ENCODE measurements at places on chromosomes 7 and 10.

GRCh38 chr7:6359021-6359420 lies 86.6 kb upstream of the CYTH3 start:
- no peak for DNase-seq

GRCh38 chr7:123745437-123745836 lies 3.4 kb downstream of the WASL start:
- DNase-seq, result no peak

- DNase-seq, result peak; percentile 39
Observed at GRCh38 chr10:46228563-46229071, 58.2 kb upstream of the ANTXRL start.

GRCh38 chr10:34940436-34940835 lies 125.3 kb upstream of the PARD3 start:
- DNase-seq, result no peak

- no peak for DNase-seq
Observed at GRCh38 chr10:43961523-43962345, 313.1 kb upstream of the ZNF32 start.

DNA sequence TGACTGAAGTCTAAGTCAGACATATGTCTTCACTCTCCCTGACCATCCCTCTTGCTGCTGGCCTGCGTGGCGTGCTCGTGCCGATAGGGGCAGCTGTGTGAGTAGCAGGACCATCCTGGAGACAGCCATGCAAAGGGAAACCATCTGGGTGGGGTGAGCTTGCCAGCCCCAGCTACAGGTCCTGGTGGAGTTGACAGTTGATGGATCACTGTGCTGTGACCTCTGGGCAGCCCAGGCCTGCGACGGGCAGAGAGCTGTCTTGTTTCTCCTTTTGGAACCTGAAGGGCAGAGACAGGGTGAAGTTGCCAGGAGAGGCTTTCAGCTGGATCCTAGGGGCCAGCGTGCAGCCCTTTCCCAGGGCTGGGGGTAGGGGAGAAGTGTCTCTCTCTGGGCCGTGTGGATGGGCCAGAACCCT lies 44.7 kb downstream of the GRK5 start:
- DNase-seq, result no peak

GRCh38 chr7:12322284-12322902 lies 81.3 kb downstream of the VWDE start:
- no peak for DNase-seq

DNA sequence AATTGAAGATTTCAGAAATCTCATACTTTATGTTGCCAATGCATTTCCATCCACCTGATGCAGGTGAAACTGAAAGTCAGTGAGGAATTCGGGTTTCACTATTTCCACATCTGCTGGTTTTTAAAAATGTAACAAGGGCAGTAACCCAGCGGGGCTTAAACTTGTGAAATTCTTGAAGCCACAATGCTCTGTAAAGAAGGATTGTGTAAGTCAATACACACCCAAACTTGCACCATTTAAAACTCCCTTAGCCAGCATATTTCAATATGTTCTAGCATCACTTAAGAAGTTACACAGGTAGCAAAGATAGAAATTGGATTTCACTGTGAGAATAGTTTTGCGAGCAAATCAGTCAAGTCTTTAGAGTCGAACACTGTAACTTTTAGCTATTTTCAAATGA lies 386.1 kb downstream of the PLXDC2 start:
- DNase-seq, result no peak

- no peak for DNase-seq
Observed at GRCh38 chr10:31128536-31128935, 96.9 kb upstream of the ZNF438 start.

GRCh38 chr7:30285067-30285535 lies 704 bp downstream of the ZNRF2 start:
- peak; percentile 1 for DNase-seq

DNA sequence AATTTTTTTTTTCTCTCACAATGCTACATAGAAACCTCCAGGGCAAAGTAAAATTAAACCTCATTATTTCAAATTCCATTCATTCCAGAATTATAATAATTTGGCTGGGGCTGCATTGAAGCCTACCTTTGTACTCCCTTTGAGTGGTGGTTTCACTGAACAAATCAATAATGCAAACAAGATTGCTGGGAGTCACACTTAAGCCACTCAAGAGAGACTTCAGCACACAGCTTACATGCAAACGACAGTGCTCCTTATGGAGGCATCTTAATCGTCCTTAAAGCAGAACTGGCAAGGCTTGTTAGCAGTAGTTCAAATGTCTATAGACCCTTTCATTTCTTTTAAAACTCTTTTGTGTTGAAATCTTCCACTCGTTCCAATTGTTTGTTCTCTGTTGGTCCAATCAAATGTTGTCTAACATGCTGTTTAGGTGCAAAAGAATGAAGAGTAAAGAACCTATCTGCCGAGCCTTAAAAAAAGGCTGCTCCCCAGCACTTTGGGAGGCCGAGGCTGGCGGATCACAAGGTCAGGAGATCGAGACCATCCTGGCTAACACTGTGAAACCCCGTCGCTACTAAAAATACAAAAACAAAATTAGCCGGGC lies 294.9 kb downstream of the FGFR2 start:
- DNase-seq, result no peak

DNA sequence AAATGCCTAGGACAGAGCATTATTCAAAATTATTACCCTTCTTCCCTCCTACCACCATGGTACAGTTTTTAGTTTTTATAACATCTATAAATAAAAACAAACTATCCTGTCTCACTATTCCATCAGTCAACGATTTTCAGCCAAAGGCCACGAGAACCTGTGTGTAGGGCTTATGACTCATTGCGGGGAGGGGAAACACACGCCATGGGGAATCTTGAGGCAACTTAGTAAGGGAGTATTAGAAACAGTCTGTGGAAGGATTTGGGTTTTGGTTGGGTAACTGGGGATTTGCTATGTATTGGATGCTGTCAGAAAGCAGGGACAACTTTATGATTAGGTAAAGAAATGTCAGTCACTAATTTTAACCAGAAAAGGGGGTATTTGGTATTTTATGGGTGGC lies 14.7 kb downstream of the GPR141 start:
- DNase-seq, result no peak

- DNase-seq, result no peak
Observed at GRCh38 chr10:56116684-56117083, 244.4 kb downstream of the ZWINT start.

GRCh38 chr10:87094373-87095235 lies at the start of the genes GLUD1 and SHLD2:
GLUD1 (minus strand) TSS chr10:87094843; CDS start chr10:87094769, 74 bp downstream.
SHLD2 (plus strand) TSS chr10:87095206; CDS start chr10:87151355, 56,149 bp downstream.
- DNase-seq, result peak; percentile 64

- no peak for DNase-seq
Observed at GRCh38 chr7:140223515-140224221, 46.9 kb upstream of the KDM7A start.

GRCh38 chr7:8581842-8582241 lies 148.4 kb downstream of the NXPH1 start:
- no peak for DNase-seq

DNA sequence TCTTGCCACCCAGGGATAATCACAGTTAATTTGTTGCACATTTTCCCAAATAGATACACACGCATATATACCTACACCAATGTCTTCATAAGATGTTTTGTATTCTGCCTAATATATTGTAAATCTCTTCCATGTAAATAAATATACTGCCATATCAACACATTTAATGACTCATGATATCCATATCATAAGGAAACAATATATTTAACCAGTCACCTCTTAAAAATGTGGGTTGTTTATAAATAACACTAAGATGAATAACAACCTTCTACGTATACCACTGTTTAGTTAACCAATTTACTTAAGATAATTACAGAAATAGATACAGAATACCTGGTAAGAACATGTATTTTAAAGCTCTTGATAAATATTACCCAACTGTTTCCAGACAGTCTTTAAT lies 38.2 kb downstream of the ELAPOR2 start:
- no peak for DNase-seq

GRCh38 chr10:114138581-114138980 lies 35.4 kb downstream of the CCDC186 start:
- no peak for DNase-seq

DNA sequence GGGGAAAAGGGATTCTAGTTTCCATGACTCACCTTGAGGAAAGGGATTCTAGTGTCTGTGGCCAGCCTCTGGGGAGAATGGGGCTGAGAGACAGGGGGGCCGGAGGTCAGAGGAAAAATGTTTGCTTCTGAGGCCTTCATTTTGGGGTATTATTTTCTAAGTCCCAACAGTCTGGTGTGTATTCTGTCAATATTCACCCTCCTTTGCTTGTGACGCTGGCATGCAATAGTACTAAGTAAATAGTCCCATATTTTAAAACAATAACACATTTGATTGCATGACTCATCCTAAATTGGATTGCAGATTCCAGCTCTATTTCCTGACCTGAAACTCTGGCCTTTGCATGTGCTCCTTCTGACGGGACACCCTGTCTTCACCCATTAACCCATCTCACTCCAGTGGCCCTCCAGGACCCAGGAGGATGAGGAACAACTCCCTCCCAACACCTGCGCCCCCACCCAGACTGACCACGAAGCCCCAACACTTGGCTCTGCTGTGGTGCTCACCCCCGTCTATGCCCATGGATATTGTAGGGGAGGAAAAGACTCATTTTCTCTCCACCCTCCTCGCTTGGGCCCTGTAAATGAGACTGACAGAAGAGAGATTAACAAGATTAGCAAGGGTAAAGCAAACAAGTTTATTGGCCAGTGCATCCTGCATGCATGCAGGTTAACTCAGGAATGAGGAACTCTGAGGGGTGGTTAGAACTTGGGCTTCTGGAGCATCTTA lies 495.6 kb upstream of the KLF6 start:
- no peak for DNase-seq

DNA sequence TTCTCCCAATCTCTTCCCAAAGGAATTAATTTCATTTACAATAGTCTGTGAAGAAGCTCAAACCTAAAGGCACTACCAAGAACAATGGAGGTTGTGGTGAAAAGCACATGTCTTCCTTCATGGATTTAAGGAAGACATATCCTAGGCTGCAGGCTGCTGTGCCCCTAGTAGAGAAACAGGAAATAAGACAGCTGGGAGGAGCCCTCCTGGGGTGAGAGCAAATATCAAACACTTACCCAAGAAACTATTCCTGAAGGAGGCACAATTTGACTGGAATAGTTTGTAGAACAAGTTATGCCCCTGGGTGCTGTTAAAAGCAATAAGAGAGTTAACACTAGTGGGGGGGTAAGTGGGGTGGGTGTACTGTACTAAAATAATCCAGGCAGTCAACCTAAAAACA lies 30.1 kb downstream of the PDZD8 start:
- no peak for DNase-seq

DNA sequence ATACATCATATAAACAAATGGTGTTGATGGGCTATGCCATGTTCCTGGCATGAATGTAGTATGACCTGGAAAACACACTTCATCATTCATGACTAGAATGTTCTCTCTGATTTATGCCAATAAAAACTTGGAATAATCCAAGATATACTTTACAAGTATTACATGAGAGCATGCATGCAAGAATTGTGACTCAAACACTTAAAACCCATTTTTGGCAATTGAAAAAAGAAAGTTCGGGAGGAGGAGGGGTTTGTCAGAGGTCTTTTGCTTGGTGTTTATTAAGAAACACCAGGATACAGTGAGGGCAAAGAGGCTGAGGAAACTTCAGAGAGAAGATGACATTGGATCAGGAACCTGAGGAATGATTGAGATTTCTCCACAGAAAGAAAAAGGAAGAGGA lies 10.2 kb upstream of the CUL1 start:
- DNase-seq, result no peak
